ENCODE measurements at places on chromosomes 11 and 22.
A peak's percentile ranks its signal among the peaks of the same experiment; 100 is the strongest.

DNA sequence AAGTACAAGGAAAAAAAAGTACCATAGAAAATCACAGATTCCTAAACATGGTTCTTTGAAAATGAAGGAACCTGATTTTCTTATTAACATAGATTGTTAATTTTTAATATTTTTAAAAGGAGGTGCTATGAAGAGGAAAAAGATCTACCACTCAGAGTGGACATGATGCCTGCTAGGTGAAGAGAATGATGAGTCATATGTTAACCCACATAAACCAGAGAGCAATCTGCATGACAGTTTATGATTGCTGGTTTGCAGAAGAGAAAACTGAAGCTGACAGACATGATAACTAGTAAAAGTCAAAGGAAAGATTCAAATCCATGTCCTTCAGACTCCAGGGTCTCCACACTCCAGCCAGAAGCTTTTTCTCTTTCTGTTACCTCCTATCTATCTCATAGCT lies 1231.7 kb downstream of the LRRC4C start:
- no peak for DNase-seq

DNA sequence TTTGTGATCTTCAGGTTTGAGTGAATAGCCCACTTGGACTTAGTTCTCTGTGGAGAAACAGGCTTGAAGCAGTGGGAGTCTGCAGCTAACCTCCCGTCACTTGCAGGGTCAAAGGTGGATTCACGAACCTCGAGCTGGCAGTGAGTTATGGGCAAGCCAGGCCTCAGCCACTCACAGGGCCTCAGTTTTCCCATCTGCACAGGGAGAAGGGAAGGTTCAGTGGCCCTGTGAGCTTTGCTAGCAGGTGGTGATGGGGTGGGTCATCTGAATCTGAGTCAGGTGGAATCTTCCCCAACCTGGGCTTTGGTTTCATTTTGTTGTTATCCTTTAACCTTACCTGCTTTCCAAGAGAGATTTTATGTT lies 86.6 kb upstream of the GRIK4 start:
- DNase-seq = no peak

GRCh38 chr11:119057000-119057769 lies at the start of gene HYOU1:
TSS of gene HYOU1 (minus strand) at chr11:119057205. CDS start at chr11:119056160, 1,045 bp downstream.
- DNase-seq = peak; percentile 98

GRCh38 chr22:38016182-38017151 lies 32.1 kb upstream of the SOX10 start:
- DNase-seq = no peak

GRCh38 chr22:22655452-22656290 lies 11.3 kb downstream of the GGTLC2 start:
- DNase-seq = no peak

DNA sequence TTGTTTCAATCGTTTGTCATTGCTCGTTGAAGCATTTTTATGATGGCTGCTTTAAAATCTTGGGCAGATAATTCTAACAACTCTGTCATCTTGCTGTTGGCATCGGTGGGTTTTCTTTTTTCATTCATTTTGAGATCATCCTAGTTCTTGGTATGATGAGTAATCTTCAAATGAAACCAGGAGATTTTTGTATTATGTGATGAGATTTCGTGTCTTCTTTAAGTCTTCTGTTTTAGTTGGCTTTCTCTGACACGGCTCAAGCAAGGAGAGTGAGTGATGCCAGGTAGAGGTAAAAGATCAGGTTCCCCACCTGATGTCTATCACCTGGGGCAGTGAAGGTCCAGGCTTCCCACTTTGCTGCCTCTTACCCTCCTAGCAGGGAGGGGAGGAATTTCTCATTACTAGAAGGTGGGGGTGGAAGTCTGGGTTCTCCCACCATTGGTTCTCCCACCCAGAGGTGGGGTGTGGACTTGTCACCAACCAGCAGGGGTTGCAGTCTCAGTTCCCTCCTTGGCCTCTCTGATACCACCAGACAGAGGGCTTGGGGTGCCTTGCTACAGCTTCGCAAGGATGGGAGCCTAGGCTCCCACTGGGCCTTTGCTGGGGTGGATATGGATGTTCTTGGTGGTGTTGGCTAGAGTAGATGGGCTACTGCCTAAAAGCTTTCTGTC lies 12.9 kb downstream of the CDC45 start:
- DNase-seq = no peak

Data from omental fat pad (tissue), 4 donors.